ENCODE measurements at places on chromosomes 11 and 22.

GRCh38 chr22:50583294-50583861 is 729 bp upstream of the CHKB start:
- DNase-seq = no peak

GRCh38 chr11:101326141-101326540 is 196.5 kb upstream of the PGR start:
- no peak for DNase-seq

DNA sequence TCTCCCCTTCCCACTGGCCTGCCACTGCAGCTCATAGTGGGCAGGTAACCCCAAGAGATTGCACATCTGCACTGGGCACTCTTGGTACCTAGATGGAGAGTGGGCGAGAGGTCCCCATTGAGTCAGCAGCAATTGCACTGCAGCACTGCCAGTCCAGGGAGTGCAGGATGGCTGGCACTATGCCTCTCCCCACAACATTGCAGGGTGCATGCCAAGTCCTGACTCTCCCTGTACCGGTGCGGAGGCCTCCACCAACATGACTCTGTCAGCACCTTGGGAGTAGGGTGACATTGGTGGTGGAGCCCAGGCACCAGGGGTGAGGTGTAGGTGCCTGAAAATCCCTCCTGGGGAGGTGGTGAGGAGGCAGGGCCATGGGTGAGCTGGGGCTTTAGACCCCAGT is 82.2 kb downstream of the TRAF6 start:
- no peak for DNase-seq

- DNase-seq = no peak
These were observed 64.0 kb upstream of the PTPRJ start for GRCh38 chr11:47916361-47916841.

- DNase-seq = peak; percentile 73
These were observed 49.1 kb upstream of the VPREB1 start for GRCh38 chr22:22195265-22196017.

Measured in activated naive CD8-positive, alpha-beta T cell treated with anti-CD3 and anti-CD28 coated beads for 36 hours (primary cell).